IPS DF 19.7 (cell line): ENCODE measurements at places on chromosomes 2 and 18.

DNA sequence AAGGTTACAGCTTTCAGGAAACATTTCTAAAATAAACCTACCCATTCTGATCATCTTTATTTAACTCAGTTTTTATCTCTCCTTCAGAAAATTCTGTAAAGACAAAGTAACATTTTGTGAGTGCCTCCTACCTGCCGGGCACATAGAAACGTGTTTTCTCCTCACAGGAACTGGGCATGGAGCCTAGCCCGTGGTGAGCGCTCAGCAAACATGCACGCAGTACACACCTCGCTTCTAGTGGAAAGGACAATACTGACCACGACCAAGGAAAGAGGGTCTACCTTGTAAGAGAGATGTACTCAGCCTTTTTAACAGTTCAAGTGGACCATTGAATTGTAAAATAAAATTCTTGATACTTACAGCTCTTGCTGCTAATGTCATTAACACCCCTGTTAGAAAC lies 24.8 kb upstream of the KIDINS220 start:
- DNase-seq = no peak

DNA sequence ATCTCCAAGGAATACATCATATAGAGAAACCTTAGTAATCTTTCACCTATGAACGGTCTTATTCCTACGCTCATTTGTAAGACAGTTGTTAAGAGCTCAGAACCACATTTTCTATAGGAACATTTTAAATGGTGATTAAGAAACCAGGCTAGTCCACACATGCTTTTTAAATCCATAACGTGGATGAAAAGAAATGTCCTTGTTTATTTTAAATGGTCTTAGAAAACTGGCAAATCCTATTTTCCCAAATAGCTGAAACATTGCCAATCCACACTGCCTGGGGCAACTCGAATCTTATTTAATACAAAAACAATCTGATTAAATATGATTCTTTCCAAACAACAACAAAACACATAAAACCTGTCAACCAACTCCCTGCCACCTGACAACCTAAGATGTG lies 23.7 kb downstream of the METTL8 start:
- no peak for DNase-seq

DNA sequence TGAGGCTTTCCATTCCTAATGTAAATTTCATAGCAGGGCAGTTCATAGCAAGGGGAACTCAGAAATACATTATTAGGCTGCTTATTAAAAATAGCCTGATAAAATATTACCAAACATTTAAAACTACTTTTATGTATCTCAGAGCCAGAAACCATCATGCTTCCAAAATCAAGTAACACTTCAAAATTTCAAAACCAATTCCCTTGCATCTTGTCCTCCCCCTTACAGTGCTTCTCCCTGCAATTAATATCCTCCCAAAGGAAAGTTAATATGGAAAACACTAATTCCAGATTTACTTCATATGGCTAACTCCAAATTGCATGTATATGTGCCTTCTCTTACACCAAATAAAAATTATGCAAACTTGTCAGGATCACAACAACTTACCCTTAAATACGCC lies 6.6 kb downstream of the PLEKHH2 start:
- no peak for DNase-seq

GRCh38 chr2:11473659-11474433 lies 7.9 kb upstream of the E2F6 start:
- no peak for DNase-seq
